ENCODE measurements at places on chromosomes 6 and 20. TPM values are rescaled to one million over a fixed set of nuclear protein-coding genes. Genes with fewer than 3 reads are reported as not detected.
A peak's percentile ranks its signal among the peaks of the same experiment; 100 is the strongest.

DNA sequence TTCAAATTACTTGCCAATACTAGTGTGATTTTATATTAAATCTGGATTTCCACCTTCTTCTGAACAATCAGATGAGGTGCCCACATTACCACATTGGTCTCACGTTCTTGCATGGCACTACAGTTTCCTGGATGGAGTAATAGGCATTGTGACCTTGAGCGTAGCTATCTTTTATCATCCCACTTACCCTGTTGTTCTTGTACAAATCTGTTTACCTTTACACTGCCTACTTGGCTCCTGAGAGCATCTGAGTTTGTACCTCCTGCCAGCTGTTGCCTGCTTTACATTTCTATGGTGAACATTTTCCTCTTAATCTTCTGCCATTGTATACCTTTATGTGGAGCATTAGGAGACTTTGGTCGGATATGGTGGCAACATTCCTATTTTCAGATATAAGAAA, 90.7 kb downstream of the AKAP7 start:
- DNase-seq = no peak

DNA sequence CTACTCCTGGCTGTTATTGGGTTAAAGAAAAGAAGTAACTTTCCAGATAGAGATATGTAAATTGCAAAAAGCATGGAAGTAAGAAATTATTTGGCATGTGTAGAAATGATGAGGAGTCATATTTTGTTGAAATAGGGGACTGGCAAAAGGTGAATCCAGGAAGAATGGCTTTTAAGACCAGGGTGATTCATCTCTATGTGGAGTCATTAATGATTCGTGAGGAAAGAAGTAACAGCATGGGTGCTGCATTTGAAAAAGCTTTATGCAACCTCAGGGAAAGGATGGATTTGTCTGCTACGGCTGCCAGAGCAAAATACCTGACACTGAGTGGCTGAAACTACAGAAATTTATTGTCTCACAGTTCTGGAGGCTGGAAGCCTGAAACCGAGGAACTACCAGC, 14.8 kb upstream of the SYNE1 start:
- DNase-seq = no peak

- no peak for DNase-seq
Measured at GRCh38 chr6:110563711-110564110, 87.3 kb upstream of the SLC22A16 start.

DNA sequence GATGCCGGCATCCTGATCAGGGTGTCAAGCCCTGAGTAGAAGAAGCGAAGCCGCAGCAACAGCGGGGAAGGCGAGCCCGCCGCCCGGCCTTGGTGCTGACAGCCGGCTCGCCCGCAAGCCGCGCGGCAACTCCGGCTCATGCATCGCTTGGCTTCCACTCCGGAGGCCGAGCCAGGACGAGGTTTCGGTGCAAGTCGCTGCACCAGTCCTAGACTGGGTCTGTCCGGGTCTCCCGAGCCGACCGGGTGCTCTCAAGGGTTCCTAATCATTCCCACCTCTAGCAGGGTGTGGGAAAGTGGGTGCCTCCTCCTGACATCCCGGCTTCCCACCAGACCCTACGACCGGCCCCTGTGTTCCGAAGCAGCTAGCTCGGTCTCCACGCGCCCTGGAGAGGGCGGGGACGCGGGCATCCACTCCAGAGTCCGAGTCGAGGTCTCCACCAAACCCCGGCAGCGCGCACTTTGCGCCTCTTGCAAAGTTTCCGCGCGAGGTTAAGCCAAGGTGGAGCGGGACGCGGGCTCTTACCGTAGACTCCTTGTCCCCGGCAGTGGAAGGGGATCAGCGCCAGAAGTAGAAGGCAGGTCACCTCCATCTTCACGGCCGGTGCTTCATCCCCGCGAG, 1.4 kb downstream of the MDGA1 start:
- DNase-seq = peak; percentile 76

DNA sequence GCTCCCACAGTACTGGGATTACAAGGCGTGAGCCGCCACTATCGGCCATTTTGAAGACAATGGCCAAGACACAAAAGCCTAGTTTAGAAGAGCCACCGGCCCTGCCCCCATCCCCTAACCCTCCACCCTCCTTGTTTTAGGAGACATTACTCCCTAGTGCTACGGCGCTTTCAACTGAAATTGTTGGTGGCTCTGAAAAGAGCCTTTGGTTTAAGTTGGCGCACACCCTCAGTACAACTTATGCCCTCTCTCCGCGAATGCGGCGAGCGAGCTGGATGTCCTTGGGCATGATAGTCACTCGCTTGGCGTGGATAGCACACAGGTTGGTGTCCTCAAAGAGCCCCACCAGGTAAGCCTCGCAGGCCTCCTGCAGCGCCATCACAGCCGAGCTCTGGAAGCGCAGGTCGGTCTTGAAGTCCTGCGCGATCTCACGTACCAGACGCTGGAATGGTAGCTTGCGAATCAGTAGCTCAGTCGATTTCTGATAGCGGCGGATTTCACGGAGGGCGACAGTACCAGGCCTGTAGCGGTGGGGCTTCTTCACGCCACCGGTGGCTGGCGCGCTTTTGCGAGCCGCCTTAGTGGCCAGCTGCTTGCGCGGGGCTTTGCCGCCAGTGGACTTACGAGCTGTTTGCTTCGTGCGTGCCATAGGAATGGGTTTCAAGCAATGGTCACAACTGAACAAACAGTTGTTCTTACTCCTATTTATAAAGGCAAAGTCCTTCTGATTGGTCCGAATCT, 114.9 kb upstream of the BTN3A2 start:
- peak; percentile 90 for DNase-seq

GRCh38 chr6:111844921-111845320, 28.3 kb downstream of the FYN start:
- peak; percentile 82 for DNase-seq

- DNase-seq = no peak
Measured at GRCh38 chr6:30749554-30750378, 5.4 kb upstream of the IER3 start.

- no peak for DNase-seq
Measured at GRCh38 chr20:5670036-5670536, 80.1 kb upstream of the SHLD1 start.

GRCh38 chr6:44076356-44077213, 50.7 kb downstream of the MRPL14 start:
- DNase-seq = peak; percentile 72

DNA sequence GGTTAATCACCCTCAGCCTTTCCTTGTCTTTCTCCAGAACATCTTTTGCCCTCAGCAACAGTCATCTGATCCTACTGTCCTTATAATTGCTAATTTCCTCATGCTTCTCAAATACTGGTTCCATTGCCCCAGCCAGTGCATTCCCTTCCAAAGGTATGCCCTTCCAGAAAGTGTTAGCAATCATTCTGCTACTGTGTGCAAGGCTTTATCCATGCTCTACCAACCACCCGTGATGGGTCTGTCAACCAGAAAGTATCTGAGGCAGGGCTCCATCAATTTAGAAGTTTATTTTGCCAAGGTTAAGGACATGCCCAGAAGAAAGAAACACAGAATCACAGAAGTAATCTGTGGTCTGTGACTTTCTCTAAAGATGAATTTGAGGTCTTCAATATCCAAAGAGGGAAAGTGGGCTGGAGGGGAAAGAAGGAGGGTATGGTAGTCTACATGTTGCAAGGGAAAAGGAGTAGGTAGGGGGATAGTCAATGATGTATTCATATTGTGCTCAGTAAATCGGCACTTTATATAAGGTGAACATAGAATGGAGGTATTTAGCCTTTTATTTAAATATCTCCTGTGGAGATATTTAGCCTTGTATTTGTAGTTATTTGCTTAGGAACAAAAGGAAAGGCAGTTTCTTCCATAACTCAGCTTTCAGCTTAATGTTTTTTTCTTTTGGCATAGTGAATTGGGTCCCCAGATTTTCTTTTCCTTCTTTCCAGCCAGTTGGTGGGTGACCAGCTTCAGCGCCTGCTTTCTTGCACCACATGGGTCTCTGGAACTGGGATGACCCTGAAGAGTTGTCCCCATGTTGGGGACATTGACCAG, 35.2 kb upstream of the PAQR8 start:
- DNase-seq = no peak

- no peak for DNase-seq
Measured at GRCh38 chr6:78607189-78607588, 260.2 kb upstream of the IRAK1BP1 start.

DNA sequence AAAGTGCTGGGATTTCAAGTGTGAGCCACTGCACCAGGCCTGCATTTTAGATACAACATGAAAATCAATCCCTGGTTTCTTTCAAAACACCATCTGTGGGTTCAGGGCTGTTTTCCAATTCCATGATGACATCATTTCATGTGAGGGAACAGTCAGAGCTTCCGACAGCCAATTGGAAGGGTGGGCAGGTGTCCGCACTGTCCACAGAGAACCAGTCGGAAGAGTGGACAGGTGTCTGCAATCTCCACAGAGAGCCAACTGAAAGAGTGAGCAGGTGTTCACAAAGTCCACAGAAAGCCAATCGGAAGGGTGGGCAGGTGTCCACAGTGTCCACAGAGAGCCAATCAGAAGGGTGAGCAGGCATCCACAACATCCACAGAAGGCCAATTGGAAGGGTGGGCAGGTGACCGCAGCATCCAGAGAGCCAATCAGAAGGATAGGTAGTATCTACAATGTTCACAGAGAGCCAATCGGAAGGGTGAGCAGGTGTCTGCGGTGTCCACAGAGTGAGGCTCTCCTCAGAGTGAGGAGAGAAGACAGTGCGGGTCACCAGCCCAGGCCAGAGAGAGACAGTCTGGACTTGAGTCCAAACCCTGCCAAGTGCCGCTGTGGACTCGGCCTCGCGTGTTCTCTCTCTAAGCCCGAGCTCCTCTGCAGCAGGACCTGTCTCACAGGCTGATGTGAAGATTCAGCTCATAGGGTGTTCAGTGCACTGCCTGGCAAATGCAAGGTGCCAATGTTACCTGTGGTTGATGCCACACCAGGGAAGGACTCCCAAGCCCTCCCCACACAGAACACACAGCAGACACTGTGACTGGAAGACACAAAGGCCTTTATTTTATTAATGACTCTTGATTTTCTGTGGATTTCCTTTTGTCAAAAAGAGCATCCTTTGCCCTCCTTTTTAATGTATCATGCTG, 57.3 kb downstream of the DLL1 start:
- DNase-seq = no peak

DNA sequence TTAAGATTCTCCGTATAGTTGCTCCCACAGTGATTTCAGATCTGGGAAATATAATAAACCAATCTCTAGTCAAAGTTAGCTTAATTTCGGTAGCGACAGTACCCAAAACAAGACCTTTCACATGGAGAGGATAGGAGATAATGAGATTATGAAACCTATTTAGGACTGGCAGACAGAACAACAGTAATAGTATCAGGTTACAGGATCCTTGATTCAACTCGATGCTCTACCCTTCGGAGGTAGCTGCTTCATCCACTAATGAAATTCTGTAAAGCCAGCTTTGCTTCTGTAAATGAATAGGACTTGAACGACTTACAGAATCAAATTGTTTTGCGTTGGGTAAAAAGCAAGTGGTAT, 534 bp upstream of the AKIRIN2 start:
- DNase-seq = no peak

- DNase-seq = peak; percentile 94
Measured at GRCh38 chr20:62156592-62157386, 13.2 kb downstream of the SS18L1 start.

GRCh38 chr6:92415656-92416055, 1003.7 kb downstream of the EPHA7 start:
- no peak for DNase-seq

- no peak for DNase-seq
Measured at GRCh38 chr6:136873748-136874147, 48.4 kb upstream of the SLC35D3 start.

DNA sequence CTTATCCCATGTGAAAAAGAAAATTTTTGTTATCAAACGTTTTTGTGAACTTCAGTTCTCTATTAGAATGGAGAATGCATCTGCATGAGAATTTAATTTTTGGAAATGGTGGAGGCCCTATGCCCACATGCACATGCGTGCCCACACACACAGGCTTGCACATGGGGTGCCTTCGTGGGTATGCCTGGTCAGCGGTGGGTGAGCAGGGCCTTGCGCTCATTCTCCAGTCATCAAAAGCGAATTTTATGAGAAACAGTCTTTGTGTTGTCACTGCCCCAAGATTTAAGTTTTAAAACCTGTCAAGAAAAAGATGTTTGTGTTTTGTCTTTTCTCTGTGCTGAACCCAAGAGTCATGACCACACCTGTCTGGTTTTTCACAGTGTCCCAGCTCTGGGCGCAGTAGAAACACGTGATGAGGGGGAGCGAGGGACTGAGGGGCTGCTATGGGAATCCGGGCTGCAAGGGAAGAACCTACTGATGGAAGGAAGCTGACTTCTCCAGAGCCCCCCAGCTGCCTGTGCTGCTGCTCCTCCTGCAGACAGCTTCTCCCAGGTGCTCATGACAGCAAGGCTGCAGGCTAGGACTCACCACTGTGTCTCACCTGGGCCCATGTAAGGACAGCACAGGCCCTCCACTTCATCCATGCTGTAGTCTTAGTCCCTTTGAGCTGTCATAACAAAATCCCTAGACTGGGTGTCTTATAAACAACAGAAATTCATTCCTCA, 153.6 kb downstream of the SYCP2 start:
- no peak for DNase-seq

DNA sequence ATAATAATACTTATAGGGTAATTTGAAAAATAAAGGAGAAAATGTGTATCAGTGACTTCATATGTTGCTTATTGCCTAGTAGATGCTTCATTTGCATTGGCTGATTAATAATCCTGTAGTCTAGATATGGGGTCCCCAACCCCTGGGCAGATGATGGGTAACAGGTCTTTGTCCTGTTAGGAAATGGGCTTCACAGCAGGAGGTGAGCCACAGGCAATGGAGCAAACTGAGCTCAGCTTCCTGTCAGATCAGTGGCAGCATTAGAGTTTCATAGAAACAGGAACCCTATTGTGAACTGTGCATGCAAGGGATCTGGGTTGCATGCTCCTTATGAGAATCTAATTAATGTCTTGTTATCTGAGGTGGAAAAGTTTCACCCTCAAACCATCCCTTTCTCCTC, 1049.5 kb upstream of the EPHA7 start:
- DNase-seq = peak; percentile 48

GRCh38 chr20:1625083-1625690, 5.4 kb upstream of the SIRPB1 start:
- DNase-seq = no peak

FAM83B gene
- 13.1 TPM for total RNA-seq

ID4 gene
- 39.3 TPM for total RNA-seq

MTFR2 gene
- total RNA-seq = 4.0 TPM

CLVS2 gene
- 38.9 TPM for total RNA-seq

SLC32A1 gene
- 1.3 TPM for total RNA-seq

ZNF334 gene
- total RNA-seq = 17.9 TPM

TRIM31 gene
- not detected for total RNA-seq

DLGAP4 gene
- total RNA-seq = 78.2 TPM

SOX18 gene
- 2.8 TPM for total RNA-seq

PI16 gene
- total RNA-seq = not detected

C20orf202 gene
- total RNA-seq = not detected

Measured in endodermal cell (in vitro differentiated cells).